Activated naive CD4-positive, alpha-beta T cell treated with anti-CD3 and anti-CD28 coated beads for 36 hours (primary cell): ENCODE measurements at places on chromosomes 6 and 20.
A peak's percentile ranks its signal among the peaks of the same experiment; 100 is the strongest.

- no peak for DNase-seq
Observed at GRCh38 chr20:54922636-54923035, 447.2 kb downstream of the DOK5 start.

- DNase-seq, result no peak
Observed at GRCh38 chr6:91534614-91535013, 947.7 kb upstream of the MAP3K7 start.

DNA sequence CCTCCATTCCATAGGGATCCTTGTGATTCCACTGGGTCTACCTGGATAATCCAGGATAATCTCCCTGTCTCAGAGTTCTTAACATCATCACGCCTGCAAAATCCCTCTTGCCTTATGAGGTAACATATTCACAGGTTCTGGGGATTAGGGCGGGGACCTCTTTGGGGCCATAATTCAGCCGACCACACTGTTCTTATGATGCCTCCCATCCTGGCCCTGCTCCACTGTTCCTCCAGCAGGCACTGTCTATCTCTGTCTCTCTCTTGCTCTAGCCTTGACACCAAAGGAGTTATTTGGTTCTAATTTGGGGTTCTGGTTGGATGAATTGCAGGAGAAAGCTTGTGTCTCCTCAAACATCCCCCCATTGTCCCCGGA, 168.1 kb downstream of the NFATC2 start:
- no peak for DNase-seq

GRCh38 chr6:29509711-29510110, 22.0 kb upstream of the MAS1L start:
- DNase-seq, result no peak

GRCh38 chr6:135117413-135117968, 62.9 kb upstream of the HBS1L start:
- DNase-seq, result peak; percentile 52

- no peak for DNase-seq
Observed at GRCh38 chr6:3340358-3340802, 81.6 kb downstream of the PSMG4 start.

- DNase-seq, result no peak
Observed at GRCh38 chr6:86456821-86457220, 480.5 kb upstream of the HTR1E start.

- DNase-seq, result peak; percentile 63
Observed at GRCh38 chr6:1436334-1437306, 47.2 kb downstream of the FOXF2 start.

GRCh38 chr6:165729307-165729936, 66.4 kb upstream of the PDE10A start:
- DNase-seq, result peak; percentile 54

DNA sequence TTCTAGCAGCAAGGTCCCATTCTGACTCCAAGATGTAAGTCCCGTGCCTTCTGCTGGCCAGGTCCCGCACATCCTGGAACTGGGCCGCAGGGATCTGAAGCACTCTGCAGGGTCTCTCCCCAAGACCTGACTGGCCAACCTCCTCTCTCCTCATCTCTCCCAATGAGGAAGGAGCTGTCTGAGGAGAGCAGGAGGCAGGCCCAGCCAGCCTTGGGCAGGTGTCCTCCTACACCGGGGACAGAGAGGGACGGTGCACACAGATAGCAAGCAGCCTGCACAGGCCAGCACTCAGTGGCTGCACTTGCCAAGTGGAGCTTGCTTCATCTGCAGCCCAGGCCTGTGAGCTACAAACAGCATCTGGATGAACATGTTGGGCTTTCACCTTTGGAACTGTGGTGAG, 76.8 kb upstream of the CD93 start:
- DNase-seq, result no peak

DNA sequence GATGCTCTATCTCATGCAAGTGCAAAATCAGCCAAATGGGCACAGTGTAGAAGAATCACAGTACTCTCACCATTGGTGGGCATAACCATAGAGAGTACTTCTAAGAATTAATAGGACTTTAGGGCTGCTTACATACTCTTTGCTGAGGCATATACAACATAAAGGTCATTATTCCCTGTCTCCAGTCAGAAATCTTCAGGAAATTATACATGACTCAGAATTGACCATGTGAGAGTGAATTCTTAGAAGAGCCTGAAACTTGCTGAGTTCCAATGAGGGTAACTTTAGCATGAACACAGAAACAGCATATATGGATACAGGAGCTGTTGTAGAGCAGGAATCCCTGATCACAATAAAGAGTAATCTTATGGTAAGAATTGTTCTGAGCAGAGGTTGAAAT, 498.7 kb downstream of the TENT5A start:
- DNase-seq, result no peak

GRCh38 chr6:96898241-96898851, 655 bp upstream of the NDUFAF4 start:
- no peak for DNase-seq

GRCh38 chr6:2477250-2477649, 231.8 kb upstream of the GMDS start:
- DNase-seq, result no peak

DNA sequence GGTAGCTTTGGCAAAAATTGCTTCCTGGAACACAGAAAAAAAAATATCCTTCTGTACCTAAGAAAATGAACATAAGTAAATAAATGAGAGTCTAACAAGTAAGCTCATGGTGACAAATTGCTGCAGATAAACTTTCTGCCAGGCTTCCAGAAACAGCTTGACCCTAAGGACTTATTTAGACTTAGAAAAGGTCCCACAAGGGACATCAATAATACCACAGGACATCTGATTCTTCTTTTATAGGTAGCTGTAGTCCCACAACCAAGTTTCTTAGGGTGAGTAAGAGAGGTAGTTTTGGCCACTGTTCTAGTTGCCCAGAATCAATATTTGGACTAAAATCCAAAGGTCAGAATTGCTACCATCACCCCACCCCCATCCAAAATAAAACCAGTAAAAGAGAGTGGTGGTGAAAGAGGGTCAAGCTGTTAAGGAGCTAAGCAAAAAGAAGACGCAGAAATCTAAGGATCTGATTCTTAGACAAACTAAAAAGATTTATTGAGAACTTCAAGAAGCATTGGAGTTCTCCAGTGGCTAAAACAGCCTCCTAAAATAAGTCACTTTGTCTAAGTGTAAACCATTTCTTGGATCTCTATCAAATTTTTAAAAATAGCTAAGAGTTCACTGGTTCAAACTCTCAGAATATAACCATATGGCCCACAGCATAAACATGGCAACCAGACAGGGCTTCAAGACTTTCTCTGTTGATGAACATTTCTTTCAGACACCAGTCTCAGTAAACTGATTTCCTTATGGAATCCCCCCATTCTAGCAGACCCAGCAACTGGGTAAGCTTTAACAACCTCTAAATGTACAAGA, 180.6 kb downstream of the PTPRK start:
- DNase-seq, result no peak

GRCh38 chr6:48747040-48747439, 636.0 kb upstream of the PTCHD4 start:
- no peak for DNase-seq

GRCh38 chr20:50724851-50725723, 6.3 kb upstream of the PARD6B start:
- DNase-seq, result peak; percentile 91

DNA sequence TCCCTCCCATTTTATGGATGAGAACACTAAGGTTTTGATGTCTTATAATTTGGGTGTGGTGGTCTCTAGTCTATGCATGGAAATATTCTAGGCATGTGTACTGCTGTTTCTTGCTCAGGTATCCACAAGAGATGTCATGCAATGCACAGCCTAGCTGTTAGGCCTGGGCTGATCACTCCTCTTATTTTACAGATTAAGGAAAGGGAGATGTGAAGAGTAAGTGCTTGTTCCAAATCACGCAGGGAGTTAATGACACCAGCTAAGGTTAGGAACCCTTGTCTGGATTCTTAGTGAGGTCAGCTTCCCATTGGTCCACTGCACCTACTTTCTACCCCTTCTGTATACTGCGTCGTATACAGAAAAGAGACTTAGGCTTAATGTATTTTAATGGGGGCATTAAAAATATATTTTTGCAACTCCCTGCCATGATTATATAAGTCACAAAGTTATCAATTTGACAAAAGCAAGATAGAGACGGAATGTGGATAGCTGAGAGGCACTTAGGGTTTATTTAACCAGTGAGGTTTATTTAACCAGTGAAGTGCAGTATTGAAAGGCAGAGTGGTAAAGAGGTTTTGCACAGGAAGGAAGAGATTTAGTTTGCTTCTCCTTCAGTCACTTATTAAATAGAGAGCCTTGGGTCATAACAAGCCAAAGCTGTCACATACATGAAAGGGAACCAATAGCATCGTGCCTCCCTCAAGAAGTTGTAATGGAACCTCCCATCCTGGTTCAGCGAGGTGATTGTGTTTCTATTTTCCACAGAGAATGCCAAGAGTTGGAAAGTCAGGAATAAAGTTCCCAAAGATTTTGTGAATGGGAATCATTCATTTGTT, 95.0 kb upstream of the FAM184A start:
- DNase-seq, result no peak
